ENCODE measurements at places on chromosomes 1 and 21.

- no peak for DNase-seq
These were observed 120.5 kb downstream of the FGGY start for GRCh38 chr1:59417406-59417805.

GRCh38 chr1:47582891-47583608 is 145.2 kb downstream of the FOXD2 start:
- DNase-seq: no peak

DNA sequence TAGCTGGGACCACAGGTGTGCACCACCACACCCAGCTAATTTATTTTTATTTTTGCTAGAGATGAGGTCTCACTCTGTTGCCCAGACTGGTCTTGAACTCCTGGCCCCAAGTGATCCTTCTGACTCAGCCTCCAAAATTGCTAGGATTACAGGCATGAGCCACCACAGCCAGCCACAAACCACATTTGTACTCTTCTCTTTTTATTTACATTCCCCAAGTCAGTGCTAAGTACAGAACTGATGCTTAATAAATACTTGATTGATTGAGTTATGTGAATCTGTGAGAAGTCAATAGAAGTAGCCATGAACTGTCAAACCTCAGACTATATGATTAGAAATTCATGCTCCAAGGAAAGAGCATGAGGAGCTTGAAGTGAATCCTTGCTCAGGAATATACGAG is 48.5 kb upstream of the S1PR1 start:
- peak; percentile 66 for DNase-seq

- no peak for DNase-seq
These were observed 223.9 kb downstream of the ST6GALNAC3 start for GRCh38 chr1:76298399-76298798.

GRCh38 chr1:179164494-179164893 is 65.0 kb downstream of the ABL2 start:
- DNase-seq: peak; percentile 92

DNA sequence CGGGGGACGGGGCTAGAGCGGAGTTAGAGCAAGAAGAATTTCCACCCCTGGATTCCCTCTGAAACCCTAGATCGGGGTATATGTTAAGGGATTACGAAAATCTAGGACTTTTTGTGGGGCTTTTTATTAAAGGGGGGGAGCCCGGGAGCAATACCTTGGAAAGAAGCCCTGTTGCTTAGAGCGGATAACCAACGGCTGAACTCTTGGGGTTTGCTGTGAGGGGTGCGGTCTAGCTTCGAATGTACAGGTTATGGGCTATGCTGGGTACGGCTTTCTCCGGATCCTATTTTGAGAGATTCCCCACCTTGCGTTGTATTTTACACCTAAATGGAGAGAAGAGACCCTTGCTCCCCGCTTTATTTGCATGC is 626 bp downstream of the DYRK3 start:
- no peak for DNase-seq

GRCh38 chr1:8374812-8375211 is 56.9 kb downstream of the SLC45A1 start:
- DNase-seq: peak; percentile 51

- no peak for DNase-seq
These were observed 88.3 kb upstream of the SELENON start for GRCh38 chr1:25711555-25712298.

DNA sequence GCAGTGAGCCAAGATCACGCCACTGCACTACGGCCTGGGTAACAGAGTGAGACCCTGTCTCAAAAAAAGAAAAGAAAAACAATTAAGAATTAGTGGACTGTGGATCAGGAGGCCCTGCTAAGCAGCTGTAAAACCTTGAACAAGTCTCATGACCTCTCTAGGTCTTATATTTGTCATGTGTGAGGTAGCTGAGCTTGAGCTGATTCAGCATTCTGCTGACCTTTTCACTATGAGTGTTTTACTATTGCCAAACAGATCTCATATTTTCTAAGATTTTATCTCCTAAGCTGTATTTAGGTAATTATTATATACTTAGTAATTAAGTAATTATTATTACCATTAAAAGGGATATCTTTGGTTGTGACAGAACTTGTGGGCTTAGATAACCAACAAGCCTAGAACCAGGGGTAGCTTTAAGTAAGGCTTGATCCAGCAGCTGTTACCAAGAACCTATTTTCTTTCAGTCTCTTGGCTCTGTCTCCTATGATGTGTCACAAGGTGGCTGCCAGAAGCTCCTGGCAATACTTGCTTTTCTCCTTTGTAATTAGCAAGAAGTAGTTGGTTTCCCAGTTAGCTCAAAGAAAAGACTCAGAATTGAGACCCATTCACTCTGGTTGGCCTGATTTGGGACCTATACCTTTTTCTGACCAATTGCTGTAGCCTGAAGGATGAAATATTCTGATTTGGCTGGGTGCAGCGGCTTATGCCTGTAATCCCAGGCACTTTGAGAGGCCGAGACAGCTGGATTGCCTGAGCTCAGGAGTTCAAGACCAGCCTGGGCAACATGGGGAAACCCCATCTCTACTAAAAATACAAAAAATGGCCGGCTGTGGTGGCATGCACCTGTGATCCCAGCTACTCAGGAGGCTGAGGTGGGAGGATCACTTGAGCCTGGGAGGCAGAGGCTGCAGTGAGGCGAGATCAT is 8.5 kb upstream of the ZC3H12A start:
- peak; percentile 59 for DNase-seq

DNA sequence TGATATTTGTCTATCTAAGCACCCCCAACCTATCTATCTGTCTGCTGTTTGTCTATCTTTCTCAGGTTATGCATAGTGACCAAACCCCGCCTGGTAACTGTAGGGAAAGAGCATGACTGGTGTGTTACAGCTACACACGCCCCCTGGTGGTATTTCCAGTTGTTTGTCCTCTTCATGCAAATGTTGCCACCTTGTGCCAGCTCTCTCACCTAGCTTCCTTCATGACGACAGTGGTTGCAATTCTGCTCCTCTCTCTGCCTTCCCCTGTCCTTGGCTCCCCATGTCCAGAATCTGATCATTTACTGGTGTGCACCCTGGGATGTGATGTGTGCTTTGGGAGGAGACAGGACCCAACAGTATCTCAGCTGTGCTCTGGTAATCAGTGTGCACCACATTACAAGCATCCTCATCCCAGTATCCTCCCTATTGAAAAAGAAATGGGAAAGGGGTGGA is 8.1 kb upstream of the INKA2 start:
- DNase-seq: peak; percentile 70

DNA sequence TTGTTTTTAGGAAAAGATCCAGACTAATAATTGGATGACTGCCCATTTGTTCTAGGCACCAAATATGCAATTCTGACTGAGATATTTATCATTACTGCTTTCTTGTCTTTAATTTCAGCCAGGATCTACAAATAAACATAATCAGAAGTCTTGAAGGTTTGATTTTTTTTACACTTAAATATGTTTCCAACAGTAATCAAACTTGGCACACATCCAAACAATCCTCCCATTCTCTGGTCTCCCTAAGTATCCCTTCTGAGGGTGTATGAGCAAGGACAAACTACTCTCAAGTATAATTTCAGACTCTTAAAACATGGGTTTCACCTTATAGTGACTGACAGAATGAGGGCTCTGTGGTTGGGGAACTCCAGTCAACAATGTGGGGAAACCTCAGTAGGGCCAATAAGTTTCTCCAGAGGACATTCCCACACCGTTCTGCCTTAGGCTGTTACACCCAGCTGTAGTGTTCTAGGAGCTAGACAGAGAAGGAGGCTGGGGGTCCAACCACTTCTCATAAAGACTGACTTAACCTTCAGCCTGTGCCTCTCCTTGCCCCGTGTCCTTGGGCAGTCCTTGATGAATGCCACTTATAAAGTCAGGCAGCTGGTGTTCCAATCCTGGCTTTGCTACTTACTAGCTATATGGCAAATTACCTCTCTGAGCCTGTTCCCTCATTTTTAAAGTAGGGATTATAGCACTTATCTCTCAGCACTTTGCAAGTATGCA is 1.5 kb upstream of the PALMD start:
- DNase-seq: no peak

GRCh38 chr1:34037109-34037508 is 127.9 kb downstream of the CSMD2 start:
- DNase-seq: no peak

GRCh38 chr1:205458777-205459566 is 3.1 kb upstream of the BLACAT1 start:
- DNase-seq: peak; percentile 41

DNA sequence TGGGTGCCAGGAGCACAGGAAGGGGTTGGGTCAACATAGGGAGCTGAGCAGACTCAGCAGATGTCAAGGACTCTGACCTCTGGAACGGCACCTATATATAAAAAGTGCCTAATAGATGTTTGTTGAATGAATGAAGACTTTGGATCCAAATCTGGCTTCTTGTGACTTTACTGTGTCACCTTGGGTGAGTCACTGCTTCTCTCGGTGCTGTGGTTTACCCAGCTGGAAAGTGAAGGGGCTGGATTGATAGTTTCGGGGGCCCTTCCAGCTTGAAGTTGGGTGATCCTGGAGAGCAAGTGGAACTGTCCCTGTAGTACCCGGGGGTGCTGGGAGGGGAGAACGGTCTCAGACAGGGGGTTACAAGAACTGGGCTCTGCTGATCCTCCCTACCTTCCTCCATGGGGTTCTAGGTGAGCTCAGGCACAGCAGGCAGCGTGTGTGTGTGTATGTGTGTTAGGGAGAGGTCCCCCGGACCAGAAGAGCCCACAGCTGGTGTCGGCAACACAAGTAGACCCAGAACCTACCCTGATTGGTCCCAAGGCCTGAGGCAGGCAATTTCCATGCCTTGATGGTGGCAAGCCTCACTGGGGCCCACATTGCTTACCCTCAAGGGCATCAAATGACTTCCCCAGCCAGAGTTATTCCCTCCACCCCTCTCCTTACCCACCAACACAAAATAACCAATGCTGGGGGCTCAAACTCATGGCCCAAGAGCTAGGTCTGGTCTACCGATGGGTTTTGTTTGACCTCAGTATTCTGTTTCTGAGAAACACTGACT is 5.5 kb upstream of the PADI1 start:
- DNase-seq: no peak

- DNase-seq: no peak
These were observed 1.9 kb upstream of the GALNT2 start for GRCh38 chr1:230065161-230065560.

- no peak for DNase-seq
These were observed 41.4 kb upstream of the HMGN1 start for GRCh38 chr21:39390212-39390765.

DNA sequence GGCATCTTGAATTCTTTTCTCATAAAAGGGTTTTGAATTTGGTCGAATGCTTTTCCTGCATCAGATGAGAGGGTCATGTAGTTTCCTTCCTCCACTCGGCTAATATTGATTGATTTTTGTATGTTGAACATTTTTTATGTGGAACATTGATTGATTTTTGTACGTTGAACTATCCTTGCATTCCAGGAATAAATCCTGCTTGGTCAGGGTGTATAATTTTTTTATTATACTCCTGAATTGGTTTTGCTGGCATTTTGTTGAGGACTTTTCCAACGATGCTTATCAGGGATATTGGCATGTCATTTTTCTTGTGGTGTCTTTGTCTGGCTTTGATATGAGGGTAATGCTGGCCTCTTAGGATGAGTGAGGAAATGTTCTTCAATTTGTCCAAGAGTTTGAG is 8.5 kb downstream of the TMEM240 start:
- DNase-seq: no peak

GRCh38 chr1:150150133-150151021 is 661 bp downstream of the PLEKHO1 start:
- no peak for DNase-seq

- DNase-seq: peak; percentile 74
These were observed 110.2 kb upstream of the FGGY start for GRCh38 chr1:59186656-59187055.

GRCh38 chr1:153192697-153193096 is 10.5 kb upstream of the LELP1 start:
- DNase-seq: no peak

GRCh38 chr21:31735511-31735992 is 3.6 kb upstream of the SCAF4 start:
- no peak for DNase-seq

DNA sequence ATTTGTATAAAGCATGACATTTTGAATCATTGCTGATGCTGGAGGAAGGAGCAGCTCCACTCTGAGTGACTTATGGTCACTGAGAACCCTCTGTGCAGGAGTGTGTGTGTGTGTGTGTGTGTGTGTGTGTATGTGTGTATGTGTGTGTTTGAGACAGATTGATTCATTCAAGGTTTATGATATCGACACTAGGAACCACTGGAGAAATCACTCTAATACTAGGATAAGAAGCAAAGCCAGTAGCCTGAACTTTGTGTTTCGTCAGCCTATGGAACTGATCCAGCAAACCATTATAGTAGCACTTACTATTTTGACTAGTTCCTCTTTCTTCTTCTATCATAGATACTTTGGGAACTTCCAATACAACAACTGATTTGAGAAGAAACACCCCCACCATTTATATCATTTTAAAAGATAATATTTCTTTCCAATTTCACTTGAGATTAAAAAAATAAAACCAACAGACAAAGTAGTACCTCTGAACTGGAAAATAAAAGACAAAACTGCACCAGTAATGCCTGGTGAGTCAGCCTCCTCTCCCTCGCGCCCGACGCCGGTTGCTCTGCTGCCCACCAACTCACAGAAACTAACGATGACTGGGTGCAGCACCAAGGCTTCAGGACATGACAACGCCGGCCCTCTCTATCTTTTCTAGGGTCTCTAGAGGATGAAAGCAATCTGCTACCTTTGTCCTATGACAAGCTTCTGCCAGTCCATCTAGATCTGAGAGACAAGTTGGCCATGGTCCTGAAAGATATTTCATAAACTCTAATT is 20.9 kb downstream of the SLAMF1 start:
- no peak for DNase-seq

GRCh38 chr1:147815503-147815902 is 55.1 kb upstream of the GJA5 start:
- DNase-seq: no peak

- peak; percentile 30 for DNase-seq
These were observed 1.7 kb downstream of the PTPRU start for GRCh38 chr1:29237852-29238619.

- peak; percentile 61 for DNase-seq
These were observed 129.4 kb downstream of the PPIAL4G start for GRCh38 chr1:148353461-148354283.

DNA sequence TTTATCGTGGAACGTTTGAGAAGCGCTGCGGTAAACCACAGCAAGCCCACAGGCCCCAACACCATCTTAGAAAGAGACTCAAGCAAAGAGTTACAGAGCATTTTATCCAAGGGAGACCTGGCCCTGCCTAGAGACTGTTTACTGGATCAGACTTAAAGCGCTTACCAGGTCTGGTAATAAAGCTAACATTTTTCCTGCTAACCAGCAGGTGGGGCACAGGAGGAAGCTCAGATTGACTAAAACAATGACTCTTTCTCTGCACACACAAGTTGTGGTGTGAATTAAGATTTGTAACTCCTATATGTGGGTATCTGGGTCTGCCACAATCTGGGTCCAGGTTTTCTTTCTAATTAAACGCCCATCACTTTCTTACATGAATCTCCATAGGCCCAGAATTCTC is 136.5 kb upstream of the ETS2 start:
- peak; percentile 42 for DNase-seq

GRCh38 chr1:171716616-171717015 is 25.2 kb downstream of the VAMP4 start:
- no peak for DNase-seq

All from AG10803 (cell line).